ENCODE measurements at places on chromosomes 5 and 9. TPM values are rescaled to one million over a fixed set of nuclear protein-coding genes. Genes with fewer than 3 reads are reported as not detected.

DNA sequence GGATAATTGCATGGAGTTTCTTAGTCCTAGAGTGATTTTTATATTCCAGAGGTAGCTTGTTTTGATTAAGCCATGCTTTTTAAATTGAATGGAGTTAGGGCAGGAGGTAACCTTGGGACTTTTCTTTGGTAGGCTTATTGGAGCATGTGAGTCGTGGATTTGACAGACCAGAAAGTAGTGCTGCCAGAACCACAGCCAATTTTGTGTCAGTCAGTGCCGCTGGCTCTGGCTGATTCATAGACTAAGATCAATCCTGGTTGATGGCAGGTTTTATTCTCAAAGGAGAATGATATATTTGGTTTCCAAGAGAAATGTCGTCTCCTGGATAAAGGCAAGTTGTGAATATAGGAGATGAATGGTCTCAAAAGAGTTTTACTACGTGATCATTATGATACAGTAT is 20.3 kb downstream of the RAI14 start:
- no peak for DNase-seq

The CNTFR gene
- total RNA-seq, result 7.5 TPM

- no peak for DNase-seq
These were observed 127.8 kb upstream of the MVB12B start for GRCh38 chr9:126198854-126199253.

DNA sequence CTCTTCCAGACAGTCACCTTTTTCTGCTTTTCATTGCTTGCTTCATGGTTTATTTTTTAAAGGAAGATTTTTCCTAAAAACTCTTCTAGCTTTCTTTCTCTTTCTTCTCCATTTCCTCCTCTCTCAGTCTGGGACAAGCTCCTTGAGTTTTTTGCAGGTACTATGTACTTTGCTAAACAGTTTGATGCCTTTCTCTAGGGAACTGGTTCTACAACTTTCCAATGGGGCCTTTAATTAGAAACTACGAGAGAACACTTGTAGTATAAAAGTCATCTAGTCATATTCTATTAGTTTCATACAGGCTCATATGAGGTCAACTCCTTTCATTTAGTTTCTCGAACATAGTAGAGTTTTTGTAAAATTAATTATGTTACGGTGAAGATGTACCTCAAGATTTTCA is 189.6 kb downstream of the DOCK8 start:
- no peak for DNase-seq

GRCh38 chr9:96587338-96588315 is 32.0 kb downstream of the CDC14B start:
- no peak for DNase-seq

DNA sequence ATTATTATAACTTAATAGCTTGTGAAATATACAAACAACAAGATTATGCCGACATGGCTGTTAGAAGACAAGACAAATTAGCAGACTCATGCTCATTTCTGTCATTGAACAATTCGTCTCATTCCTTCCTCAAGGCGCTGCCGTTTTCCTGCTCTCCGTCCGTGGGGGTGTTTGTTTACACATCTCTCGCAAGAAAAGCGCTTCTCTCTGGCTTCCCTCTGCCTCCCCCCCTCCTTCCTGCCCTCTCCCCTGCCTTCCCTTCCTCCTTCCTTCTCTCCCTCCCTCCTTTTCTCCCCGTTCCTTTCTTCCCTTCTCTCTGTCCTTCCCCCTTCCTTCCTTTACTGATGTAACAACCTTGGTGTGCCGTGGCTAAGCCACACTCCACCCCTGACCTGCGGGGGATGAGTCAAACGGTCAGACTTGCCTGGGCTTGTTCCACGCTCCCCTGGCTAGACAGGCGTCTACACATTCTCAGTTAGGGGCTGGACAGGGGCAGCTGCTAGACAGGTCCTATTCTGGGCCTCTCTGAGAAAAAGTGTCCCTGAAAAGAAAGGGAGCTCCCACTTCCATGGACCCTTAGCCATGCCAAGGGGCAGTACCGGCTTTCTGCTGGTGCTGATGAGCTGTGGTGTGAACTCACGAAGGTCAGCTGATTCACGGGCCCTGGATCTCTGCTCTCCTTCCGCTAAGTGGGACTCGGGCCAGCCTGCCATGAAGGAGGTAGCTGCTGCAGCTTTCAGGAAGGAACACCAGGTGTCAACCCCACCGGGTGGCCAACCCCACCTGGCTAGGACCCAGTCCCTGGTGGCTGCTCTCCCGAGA is 32.0 kb upstream of the SPTLC1 start:
- peak; percentile 27 for DNase-seq

GRCh38 chr5:65760504-65761275 is 38.7 kb downstream of the NLN start:
- no peak for DNase-seq

The STK32A gene
- total RNA-seq, result 5.0 TPM

DNA sequence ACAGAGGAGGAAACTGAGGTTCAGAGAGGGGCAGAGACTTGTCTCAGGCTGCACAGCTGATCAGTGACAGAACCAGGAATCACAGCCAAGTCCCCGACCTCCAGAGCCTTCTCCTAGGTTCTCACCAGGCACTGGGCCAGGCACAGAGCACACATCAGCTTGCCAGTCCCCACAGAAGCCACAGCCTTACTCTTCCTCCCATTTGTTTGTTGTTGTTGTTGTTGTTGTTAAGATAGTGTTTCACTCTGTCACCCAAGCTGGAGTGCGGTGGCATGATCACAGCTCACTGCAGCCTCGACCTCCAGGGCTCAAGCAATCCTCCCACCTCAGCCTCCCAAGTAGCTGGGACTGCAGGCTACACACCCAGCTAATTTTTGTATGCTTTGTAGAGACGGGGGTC is 41.4 kb downstream of the NAIF1 start:
- no peak for DNase-seq

GRCh38 chr5:79990205-79990597 is 861 bp downstream of the MTX3 start:
- DNase-seq, result no peak

DNA sequence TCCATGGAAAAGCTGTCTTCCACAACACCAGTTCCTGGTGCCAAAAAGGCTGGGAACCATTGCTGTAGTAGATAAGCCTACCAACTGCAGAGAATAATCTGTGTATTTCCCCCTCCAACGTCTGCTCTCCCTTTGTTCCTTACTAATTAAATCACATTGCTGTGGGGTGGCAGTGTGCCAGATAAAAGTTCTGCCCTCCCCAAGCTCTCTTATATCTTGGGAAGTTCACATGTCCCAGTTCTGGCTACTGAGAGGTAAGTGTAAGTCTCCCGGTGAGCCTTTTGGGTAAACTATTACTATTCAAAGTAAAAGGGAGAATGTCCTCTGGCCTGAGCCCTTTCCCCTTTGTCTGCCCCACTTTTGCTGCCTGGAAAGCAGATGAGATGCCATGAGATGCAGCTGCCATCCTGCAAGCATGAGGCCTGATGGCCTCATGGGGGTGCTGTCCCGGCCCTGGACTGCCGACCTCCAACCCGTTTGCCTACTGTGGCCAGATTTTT is 14.7 kb downstream of the ENC1 start:
- no peak for DNase-seq

DNA sequence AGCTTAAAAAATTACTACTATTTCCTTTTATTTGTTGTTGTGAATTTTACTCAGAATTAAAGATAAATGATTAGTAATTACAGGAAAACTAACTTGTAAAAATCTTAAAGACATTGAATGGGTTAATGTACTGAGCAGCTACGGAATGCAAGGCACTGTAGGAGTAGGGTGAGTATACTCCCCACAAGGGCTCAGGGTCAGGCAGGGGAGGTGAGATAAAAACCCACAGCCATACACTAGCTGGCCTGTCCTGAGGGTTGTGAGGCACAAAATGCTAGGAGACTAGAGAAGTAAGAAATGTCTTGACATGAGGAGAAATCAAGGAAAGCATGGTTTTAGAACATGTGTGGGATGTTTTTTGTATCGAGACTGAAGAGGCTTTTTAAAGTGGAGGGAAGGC is 13.4 kb downstream of the ZBED3 start:
- no peak for DNase-seq

The RNF130 gene
- 32.4 TPM for total RNA-seq

The PCDHAC1 gene
- 0.69 TPM for total RNA-seq

Data from skin of body (tissue), 3 donors.